ENCODE measurements at places on chromosomes 13 and 19.
A peak's percentile ranks its signal among the peaks of the same experiment; 100 is the strongest.

DNA sequence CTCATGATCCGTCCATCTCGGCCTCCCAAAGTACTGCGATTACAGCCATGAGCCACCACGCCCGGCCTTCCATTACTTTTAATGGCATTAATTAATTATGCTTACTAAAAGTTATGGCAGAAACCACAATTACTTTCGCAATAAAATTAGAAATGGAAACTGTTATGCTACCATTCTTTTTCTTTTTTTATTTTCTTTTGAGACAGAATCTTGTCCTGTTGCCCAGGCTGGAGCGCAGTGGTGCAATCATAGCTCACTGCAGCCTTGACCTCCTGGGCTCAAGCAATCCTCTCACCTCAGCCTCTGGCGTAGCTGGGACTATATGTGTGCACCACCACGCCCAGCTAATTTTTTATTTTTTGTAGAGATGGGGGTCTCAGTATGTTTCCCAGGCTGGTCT lies 4.6 kb upstream of the BST2 start:
- no peak for DNase-seq

- peak; percentile 93 for DNase-seq
Measured at GRCh38 chr19:4759388-4760284, 31.9 kb upstream of the FEM1A start.

GRCh38 chr13:24683351-24683750 lies 3.1 kb downstream of the ATP12A start:
- no peak for DNase-seq

GRCh38 chr13:40943073-40943472 lies 76.0 kb downstream of the ELF1 start:
- DNase-seq: no peak

GRCh38 chr13:42762251-42762650 lies 19.1 kb upstream of the FAM216B start:
- no peak for DNase-seq

DNA sequence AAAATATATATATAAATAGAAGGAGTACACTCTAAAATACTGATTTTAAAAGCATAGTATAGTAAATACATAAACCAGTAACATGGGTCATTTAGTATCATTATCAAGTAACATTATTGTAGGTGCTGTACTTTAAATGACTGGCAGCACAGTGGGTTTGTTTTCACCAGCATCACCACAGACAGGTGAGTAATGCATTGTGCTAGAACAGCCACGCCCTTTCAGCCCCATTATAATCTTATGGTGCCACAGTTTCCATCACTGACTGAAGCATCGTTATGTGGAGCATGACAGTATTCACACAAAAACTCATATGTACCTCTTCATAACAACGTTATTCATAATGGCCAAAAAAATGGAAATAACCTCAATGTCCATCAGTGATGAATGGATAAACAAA lies 88.3 kb downstream of the DHRS12 start:
- no peak for DNase-seq

DNA sequence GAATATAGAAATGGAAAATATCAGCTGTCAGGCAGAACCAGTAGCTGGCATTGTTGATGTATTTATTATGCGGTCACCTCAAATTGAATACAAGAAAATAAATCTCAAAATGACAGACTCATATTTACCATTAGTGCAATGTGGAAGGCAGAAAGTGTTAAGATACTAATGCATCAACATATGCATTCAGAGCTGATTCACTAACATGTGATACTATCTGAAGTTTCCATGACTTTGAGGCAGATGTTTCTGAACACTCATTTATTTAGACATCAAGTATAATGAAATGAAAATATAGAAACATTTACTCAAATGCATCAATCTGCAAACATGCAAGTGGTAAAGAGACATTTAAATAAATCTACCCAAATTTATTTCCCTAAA lies 474.2 kb upstream of the SLC10A2 start:
- no peak for DNase-seq

DNA sequence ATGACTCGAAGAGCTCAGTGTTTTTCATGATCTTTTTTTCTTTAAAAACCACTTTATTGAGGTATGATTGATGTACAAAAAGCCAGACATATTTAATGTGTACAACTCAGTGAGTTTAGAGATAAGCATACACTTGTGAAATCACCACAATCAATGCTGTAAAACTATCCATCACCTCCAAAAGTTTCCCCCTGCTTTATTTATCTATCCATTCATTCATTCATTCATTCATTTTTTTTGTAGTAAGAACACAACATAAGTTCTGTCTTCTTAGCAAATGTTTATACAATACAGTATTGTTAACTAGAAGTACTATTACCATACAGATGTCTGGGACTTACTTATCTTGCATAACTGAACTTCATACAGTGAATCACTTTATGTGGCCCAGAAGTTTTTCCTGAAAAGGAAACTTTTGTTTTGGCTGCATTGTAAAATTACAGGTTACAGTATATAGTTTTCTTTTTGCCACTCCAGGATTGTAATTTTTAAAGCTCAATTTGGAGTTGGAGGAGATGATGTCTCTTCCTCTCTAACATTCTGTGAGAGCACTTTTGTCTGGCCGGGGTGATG lies 6.7 kb downstream of the RAP2A start:
- DNase-seq: no peak
